AG08395 (cell line): ENCODE measurements at places on chromosomes 3 and 15.

GRCh38 chr15:28873006-28873405, 12.8 kb upstream of the APBA2 start:
- DNase-seq, result no peak

DNA sequence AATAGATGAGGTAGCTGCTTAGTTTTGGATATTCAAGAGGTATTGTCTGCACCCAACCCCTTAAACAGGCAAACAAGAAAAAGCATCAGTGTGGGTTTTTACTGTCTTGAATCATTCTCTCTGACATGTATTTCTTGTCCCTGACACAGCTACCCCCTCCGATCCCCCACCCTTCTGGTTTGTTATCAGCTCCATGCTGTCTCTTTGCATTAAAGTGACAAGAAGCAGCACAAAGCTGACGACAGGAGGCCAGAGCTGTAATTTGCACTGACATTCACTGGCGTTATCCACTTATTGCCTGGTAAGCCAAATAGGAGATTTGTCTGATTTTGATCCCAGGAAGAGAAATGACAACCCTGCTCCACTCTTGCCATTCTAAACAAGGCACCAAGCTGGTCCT, 83.3 kb upstream of the SNRK start:
- DNase-seq, result no peak

GRCh38 chr3:136818191-136818768, 646 bp upstream of the SLC35G2 start:
- DNase-seq, result peak; percentile 66

- no peak for DNase-seq
Observed at GRCh38 chr3:46884929-46885328, 7.4 kb downstream of the PTH1R start.

DNA sequence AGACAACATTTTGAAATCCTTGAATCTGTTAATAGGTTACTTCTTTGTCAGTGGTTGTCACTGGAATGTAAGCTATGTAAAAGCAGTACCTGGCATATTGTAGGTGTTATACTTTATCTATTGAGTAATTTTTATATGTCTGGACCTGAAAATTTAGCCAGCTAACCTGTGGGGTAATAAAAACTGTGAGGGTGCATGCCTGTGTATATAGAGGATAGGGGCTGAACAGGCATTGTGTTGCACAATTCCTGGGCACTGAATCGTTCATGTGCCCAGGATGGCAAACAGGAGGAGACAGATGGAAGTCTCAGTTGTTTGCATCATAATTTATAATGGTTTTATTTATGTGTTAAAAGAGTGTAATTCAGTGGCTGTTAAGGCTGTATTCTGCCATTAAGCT, 67.1 kb downstream of the ARMC8 start:
- no peak for DNase-seq

- DNase-seq, result no peak
Observed at GRCh38 chr3:88936831-88937230, 170.6 kb upstream of the EPHA3 start.

- peak; percentile 80 for DNase-seq
Observed at GRCh38 chr3:49900491-49901153, 3.1 kb downstream of the MST1R start.
